ENCODE measurements at places on chromosomes 2 and 18. TPM values are rescaled to one million over a fixed set of nuclear protein-coding genes. Genes with fewer than 3 reads are reported as not detected.

DNA sequence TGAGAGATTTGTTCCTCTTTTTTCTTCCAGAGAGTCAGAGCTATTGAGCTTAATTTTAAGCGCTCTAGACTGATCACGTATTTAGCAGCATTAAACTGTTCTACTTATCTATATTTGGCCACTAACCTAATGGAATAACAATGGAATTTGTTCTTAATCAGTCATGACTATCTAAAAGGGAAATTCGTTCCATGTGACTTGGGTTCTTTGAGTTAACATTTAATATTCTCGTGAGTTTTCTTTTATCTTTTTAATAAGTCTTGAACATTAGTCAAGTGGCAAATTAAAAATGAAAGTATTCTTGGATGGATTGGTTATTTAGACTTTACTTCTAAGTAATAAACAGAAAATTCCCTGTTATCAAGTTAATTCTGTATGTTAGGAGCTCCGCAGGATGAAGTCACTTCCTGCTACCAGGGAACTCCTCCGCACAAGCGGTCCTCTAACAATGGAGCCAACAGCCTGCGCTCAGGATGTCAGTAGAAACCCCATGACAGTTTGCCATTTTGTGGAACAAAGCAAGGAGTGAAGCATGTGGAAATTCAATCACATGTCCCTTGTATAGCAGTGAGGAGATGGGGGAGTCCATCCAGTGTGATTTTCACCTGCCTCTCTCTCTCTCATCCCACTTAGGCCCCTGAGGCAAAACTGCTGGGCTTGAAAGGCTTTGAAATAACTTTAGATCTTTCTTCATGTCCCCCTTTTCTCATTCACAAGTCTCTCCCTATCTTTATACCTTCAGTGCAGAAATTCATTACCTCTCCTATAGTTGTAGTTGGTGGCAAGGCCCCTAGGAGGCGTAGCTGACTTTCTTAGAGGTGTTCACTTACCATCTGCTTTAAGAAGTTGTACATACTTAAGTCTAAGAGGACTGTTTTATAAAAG lies 138.1 kb downstream of the WDR7 start:
- H3K4me3 ChIP-seq = no peak overlapping the region
- DNase-seq = peak; percentile 26
- H3K27me3 ChIP-seq = no peaks in the 10 kb centered on the region
- no peaks in the 10 kb centered on the region for H3K4me1 ChIP-seq
- no peaks in the 10 kb centered on the region for H3K36me3 ChIP-seq

- H3K36me3 ChIP-seq = no peaks in the 10 kb centered on the region
- no peak for DNase-seq
- peaks cover 41% of the 10 kb centered on the region for H3K27me3 ChIP-seq
- H3K4me3 ChIP-seq = no peak overlapping the region
- no peak overlapping the region for H3K27ac ChIP-seq
Measured at GRCh38 chr2:11898576-11898975, 152.1 kb downstream of the LPIN1 start.

GRCh38 chr2:206443735-206444527 lies 599 bp downstream of the ADAM23 start:
- peaks cover 21% of the 10 kb centered on the region for H3K4me1 ChIP-seq
- H3K27ac ChIP-seq = peak overlapping the region; percentile 34
- peaks cover 31% of the 10 kb centered on the region for H3K27me3 ChIP-seq
- DNase-seq = peak; percentile 30

DNA sequence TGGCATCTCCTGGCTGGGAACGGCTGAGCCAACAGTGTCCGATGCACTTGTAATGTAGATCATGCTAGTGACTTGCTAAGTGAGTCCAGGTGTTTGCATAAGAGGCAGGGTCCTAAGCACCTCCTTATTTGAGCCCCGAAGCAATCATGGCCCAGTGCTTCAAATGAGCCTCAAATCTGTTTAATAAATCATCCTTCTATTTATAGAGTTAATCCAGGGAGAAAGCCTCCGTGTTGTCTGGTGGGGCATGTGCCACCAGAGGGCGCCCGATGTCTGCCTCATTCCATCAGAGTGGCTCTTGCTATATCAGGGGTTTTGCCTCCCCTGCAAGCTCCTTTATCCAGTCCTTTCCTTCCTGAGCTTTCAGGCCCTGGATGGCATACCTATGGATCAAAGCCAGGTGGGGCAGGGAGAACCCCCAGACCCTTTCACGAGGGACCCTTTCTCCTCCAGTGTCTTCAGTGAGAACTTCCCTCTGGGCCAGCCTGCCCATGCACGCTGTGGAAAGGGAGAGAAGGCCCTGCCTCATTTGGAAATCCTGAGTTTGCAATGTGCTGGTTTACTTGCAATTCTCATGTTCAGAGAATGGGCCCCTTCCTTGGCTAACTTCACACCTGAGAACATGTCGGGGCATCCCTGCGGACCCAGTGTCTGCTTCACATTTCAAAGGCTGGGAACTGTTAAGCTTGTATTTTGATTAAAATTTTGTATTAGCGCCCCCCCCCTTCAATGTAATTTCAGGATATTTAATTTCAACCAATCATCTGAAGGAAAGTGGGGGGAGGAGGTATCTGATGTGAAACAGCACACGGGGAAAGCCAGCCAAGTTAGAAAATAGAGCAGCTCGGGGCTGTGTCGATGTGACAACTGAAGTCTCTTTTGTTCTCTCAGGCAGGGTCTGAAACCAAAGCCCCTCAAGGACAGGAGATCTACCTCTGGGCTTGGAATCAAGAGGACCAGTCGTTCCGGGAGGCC lies 39.7 kb downstream of the RDH14 start:
- H3K36me3 ChIP-seq = no peaks in the 10 kb centered on the region
- no peak overlapping the region for H3K27ac ChIP-seq
- peaks cover 56% of the 10 kb centered on the region for H3K27me3 ChIP-seq
- peak; percentile 83 for DNase-seq

MSH2 gene
- total RNA-seq = 55.3 TPM

- H3K36me3 ChIP-seq = no peaks in the 10 kb centered on the region
- DNase-seq = peak; percentile 35
- no peak overlapping the region for H3K27ac ChIP-seq
- no peak overlapping the region for H3K4me3 ChIP-seq
Measured at GRCh38 chr2:196459539-196459938, 180.0 kb upstream of the CCDC150 start.

DNA sequence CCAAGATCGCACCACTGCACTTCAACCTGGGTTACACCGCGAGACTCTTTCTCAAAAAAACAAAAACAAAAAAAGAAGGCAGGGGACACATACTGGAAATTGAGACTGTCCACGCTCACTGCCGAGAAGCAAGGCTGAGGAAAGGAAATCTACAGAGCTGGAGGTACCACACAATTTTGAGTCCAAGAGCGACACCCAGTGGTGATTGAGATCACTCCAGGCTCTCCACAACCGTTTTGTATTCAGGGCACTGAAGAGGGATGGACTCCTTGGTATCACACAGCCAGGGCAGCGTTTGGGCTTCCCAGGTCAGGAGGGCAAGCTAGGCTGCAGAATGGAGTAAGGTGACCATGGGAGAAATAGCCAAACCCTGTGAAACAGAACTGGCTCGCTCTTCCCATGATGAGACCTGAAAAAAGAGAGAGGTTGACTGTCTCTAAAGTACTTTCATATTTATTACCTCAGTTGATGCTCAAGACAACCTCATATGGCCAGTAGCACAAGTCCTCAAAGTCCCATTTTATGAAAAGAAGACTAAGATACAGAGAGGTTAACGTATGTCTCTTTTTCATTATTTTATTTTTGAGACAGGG lies 74.5 kb upstream of the YPEL5 start:
- H3K27ac ChIP-seq = no peak overlapping the region
- H3K36me3 ChIP-seq = no peaks in the 10 kb centered on the region
- no peaks in the 10 kb centered on the region for H3K4me1 ChIP-seq
- H3K4me3 ChIP-seq = no peak overlapping the region

DNA sequence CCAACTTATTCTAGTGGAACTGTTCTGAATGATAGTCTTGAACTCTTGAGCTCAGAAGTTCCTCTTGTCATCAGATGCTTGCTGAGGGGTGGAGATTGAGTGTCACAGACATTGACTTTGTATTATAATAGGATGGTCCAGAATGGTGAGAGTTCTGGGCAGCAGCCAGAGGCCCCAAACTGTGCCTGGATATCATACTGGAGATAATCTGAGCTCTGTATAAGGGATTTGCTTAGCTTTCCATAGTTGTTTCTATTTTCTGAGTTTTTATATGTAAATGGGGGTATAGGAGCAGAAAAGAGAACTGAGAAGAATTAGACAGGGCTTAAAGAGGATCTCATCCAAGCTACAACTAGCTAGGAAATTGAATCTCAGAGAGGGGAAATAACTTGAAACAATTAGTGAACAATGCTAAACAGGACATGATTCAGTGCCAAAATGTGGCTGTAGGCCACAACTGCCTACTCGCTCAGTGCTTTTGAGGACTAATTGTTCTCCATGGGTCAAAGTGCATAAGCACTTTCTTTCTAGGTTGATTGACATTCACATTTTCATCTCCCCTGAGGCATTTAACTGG lies 10.1 kb upstream of the LCLAT1 start:
- no peak overlapping the region for H3K27ac ChIP-seq
- no peaks in the 10 kb centered on the region for H3K27me3 ChIP-seq

RIOK3 gene
- total RNA-seq = 96.7 TPM

DNA sequence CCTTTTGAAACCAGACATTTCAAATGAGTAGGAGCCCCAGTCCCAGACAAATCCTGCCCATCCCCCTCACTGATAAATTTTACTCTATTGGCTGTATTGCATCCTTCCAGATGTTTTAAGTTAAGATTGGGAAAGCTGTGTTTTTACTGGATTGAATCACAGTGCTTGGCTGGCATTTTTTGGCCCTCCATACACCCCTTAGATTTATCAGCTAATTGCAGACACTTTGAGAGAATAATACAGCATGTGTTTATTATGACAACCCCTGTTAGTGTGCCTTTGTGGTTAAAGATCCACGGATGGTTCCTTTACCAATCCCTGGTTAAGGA lies 74.9 kb downstream of the ANTXR1 start:
- H3K36me3 ChIP-seq = peaks cover 5% of the 10 kb centered on the region
- peaks cover 42% of the 10 kb centered on the region for H3K27me3 ChIP-seq

- DNase-seq = no peak
- peak overlapping the region; percentile 78 for H3K27ac ChIP-seq
- H3K4me1 ChIP-seq = peaks cover 51% of the 10 kb centered on the region
- H3K27me3 ChIP-seq = no peaks in the 10 kb centered on the region
- H3K4me3 ChIP-seq = peak overlapping the region; percentile 54
Measured at GRCh38 chr18:12656605-12656937, 1.3 kb downstream of the SPIRE1 start.

COL6A3 gene
- 0.07 TPM for total RNA-seq

DNA sequence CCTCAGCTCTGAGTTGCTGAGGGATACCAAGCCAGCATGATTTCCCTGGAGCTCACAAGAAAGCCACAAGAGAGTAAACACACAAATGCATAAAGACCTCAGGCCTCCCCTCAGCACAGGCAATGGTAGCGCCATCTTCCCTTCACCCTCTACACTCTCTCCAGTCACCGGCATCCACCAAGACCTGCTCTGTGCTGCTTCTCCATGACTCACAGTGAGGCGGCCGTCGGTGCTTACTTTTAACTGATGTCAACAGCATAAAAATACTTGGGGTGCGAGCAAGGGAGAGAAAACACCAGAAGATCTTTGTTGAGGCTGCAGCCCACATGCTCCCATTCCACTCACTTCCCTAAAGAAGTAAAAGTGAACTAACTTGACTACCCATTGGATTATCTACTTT lies 46.7 kb downstream of the L3MBTL4 start:
- H3K27ac ChIP-seq = no peak overlapping the region
- no peak overlapping the region for H3K4me3 ChIP-seq
- no peaks in the 10 kb centered on the region for H3K4me1 ChIP-seq
- no peak for DNase-seq
- peaks cover 27% of the 10 kb centered on the region for H3K27me3 ChIP-seq
- H3K36me3 ChIP-seq = no peaks in the 10 kb centered on the region

DNA sequence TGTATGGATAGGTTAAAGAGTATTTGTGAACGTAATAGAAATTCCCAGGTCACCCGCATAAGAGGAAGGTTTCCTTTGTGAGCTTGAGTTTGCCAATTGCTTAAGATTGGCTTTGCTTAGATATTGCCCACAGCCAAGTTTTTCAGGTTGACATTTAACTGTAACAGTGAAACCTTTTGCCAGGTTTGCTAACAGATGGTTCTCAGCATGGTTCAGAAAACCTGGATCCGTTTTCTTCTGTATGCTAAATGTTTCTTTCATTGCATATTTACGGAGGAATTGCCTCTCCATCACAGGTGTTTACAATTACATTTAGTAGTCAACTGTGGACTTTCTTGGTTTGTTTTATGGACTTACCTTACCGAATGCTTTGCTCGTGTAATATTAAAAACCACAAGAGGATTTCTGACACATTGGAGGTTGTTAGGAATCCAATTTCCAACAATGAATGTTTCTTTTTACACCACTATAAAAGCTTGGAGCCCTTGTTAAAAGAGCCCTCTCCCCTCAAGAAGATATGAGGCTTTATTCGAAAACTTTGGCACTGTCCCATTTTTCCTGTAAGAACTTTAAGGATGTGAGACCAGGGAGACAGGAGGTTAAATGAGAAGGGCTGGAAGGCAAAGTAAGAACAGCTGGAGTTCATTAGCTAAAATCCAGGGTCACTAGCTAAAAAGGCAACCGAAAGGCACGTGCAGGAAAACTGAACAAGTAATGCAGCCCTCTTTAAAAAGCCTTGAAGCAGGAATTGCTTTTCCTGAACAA lies 7.8 kb downstream of the CDK15 start:
- no peak overlapping the region for H3K27ac ChIP-seq
- H3K36me3 ChIP-seq = no peaks in the 10 kb centered on the region
- no peak overlapping the region for H3K4me3 ChIP-seq
- no peaks in the 10 kb centered on the region for H3K4me1 ChIP-seq
- DNase-seq = no peak

- no peaks in the 10 kb centered on the region for H3K36me3 ChIP-seq
- H3K27ac ChIP-seq = no peak overlapping the region
- no peak for DNase-seq
- H3K4me1 ChIP-seq = no peaks in the 10 kb centered on the region
- no peaks in the 10 kb centered on the region for H3K27me3 ChIP-seq
- no peak overlapping the region for H3K4me3 ChIP-seq
Measured at GRCh38 chr2:5322396-5322795, 369.8 kb upstream of the SOX11 start.

- H3K36me3 ChIP-seq = no peaks in the 10 kb centered on the region
- H3K27ac ChIP-seq = peak overlapping the region; percentile 2
- peaks cover 12% of the 10 kb centered on the region for H3K4me1 ChIP-seq
- no peaks in the 10 kb centered on the region for H3K27me3 ChIP-seq
Measured at GRCh38 chr2:38178556-38179419, 102.8 kb upstream of the CYP1B1 start.

DNA sequence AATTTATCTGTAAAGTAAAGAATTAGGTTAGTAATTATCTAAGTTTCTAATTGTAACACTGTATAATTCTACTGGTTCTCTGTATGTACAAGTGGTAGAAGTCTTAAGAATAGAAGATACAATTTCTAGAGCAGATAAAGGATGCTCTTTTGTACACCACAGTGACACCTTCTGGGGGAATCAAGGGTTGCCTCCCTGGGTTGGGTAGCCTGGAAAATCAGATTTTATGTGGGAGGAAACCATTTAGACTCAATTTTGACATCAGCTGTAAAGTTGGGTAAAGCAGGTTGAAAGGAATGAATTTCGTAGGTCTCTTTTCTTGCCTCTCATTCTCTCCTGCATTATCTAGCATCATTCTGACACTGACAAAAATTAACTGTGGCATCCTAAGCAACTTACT lies 354.8 kb downstream of the DCC start:
- no peak overlapping the region for H3K4me3 ChIP-seq
- H3K36me3 ChIP-seq = no peaks in the 10 kb centered on the region
- peak; percentile 14 for DNase-seq
- H3K27me3 ChIP-seq = peaks cover 15% of the 10 kb centered on the region
